ENCODE measurements at places on chromosomes 12 and 14.

DNA sequence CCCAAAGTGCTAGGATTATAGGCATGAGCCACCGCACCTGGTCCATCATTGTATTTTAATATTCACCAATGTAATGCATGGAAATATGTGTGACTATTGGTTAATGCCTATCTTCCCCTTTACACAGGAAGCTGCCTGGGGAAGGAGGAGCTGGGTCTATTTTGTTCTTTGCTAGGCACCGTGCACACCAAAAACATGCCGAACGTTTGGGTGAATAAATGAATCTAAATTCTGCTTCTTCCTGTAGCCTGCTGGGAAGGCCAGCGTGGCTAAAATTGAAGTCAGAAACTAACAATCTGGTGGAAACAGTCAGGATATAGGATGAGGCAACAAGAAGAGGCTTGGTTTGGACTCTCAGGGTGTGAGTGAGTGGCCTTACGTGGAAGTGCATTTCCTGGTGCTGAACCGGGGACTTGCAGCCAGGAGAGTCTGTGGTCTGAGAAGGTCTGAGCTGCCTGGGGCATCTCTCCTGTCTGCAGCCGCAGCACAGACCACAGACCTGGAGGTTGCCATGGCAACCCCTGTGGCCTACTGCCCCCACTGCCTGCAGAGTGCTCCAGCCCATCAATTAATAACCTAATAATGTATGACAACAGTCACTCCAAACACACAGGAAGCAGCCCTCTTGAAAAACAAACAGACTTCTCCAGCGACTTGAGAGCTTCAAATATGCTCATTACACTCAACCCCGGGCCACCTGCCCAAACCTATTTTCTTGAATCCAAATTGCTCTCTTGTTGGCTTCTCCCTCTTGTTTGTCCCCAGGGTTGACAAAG is 5.5 kb upstream of the GPR68 start:
- DNase-seq = no peak

GRCh38 chr14:95270203-95270602 is 49.5 kb downstream of the CLMN start:
- no peak for DNase-seq

GRCh38 chr14:100712490-100712889 is 14.2 kb upstream of the DLK1 start:
- no peak for DNase-seq

- DNase-seq = no peak
Observed at GRCh38 chr12:132285991-132286681, 43.3 kb downstream of the GALNT9 start.

GRCh38 chr14:89724628-89724960 is 229.9 kb downstream of the EFCAB11 start:
- DNase-seq = no peak

DNA sequence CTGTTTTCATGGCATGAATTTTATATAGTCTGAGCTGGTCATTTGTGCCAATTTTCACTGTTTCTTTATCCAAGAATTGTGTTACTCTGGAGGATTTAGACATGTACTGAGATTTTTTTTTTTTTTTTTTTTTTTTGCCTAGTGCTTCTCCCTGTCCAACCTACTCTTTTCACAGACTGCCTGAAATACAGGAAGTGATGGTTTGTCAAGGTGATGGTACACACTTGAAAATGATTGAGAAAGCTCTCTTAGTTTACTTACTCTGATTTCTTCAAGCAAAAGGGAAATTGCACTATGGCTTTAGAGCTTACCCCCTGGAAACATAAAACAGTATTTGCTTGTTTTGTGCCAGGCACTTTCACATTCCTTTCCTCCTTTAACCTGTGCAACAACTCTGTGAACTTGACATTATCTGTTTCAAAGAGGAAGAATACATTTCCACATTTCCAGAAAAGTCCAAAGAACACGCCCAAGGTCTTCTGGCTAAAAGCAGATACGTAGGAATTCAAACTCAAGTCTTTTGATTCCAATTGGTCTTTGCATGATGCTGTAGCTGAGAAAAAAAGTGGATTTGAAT is 181.1 kb downstream of the SLC15A5 start:
- DNase-seq = no peak

- DNase-seq = no peak
Observed at GRCh38 chr12:42213023-42213422, 25.0 kb downstream of the YAF2 start.

Data from HuH-7 (cell line).